Nephron progenitor cell (in vitro differentiated cells): ENCODE measurements at places on chromosomes 2 and 18.

GRCh38 chr2:54226260-54226659 lies 29.8 kb downstream of the TSPYL6 start:
- peaks cover 26% of the 10 kb centered on the region for H3K4me1 ChIP-seq
- H3K36me3 ChIP-seq: no peaks in the 10 kb centered on the region
- H3K27ac ChIP-seq: peak overlapping the region; percentile 21
- no peak for DNase-seq

- DNase-seq: no peak
- H3K4me3 ChIP-seq: no peak overlapping the region
- peaks cover 10% of the 10 kb centered on the region for H3K36me3 ChIP-seq
- no peak overlapping the region for H3K27ac ChIP-seq
Measured at GRCh38 chr2:177385151-177385550, 7.4 kb upstream of the AGPS start.

DNA sequence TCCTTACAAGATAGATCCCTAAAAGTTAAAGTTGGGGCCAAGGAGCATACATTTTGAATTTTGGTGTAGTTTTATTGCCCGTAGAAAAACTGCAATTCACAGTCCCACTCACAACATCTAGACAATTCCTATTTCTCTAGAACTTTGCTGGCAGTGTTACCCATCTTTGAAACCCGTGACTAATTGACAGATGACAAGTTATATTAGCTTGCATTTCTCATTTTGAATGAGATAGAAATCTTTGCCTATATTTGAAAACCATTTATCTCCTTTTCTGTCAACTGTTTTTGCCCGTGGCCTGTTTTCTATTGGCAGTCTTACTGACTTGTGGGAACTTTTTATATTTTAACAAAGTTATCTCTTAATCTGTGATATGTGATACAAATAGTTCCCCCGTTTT lies 50.0 kb downstream of the OXER1 start:
- H3K27me3 ChIP-seq: no peaks in the 10 kb centered on the region
- DNase-seq: no peak
- H3K4me3 ChIP-seq: no peak overlapping the region
- no peak overlapping the region for H3K27ac ChIP-seq

DNA sequence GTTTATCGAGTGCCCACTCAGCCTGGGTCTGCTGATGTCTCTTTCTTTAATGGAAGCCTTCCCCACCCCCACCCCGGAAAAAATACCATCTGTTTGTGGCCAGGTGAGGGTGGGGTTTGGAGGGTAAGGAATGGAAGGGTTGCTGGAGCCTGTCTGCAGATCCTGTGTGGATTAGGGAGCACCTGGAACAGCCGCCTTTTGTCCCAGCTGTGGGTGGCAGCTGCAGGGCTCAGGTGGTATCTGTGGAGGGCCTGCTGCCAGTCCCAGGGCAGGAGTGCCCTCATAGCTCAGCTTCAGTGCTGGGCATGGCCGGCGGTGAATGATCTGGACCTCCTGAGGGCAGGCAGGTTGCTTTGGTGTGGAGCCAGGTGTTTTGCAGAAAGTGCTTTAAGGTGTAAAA lies 45.3 kb downstream of the IMPA2 start:
- no peaks in the 10 kb centered on the region for H3K27me3 ChIP-seq
- no peak for DNase-seq
- H3K27ac ChIP-seq: peak overlapping the region; percentile 73
- no peak overlapping the region for H3K4me3 ChIP-seq
- H3K36me3 ChIP-seq: peaks cover 36% of the 10 kb centered on the region

DNA sequence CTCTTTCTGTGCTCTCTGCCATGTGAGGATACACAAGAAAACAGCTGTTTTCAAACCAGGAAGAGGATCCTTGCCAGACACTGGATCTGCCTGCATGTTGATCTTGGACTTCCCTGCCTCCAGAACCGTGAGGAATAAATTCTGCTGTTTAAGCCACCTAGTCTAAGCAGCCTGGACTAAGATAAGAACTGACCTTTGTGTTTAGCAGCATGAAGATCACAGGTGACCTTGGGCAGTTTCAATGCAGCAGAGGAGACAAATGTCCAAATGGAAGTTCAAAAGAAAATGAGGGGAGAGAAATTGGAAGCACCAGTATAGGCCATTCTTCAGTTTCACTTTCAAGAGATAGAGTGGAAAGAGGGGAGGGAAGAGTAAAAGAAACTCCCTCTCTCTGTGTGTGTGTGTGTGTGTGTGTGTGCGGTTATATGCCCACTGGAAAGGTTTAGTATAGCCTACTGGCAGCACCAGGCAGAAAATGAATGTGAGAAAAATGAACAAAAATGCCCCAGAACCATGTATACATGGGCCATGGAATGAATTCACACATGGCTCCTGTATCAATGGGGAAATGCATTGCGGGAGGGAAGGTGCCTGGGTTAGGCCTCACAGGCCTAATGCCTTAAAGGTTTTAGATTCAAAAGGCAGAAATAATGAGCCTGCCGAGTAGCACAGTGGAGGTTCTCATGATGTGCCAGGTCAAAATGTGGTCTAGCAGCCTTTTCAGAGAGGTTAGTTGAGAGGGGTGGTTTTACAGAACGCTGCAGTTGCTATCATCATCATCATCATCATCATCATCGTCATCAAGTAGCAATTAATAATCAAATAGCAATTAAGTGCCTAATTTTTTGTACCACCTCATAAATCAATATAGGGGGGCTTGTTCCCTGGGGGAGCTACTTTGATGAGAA lies 1.1 kb upstream of the CERS6 start:
- no peak overlapping the region for H3K27ac ChIP-seq
- H3K27me3 ChIP-seq: no peaks in the 10 kb centered on the region
- peaks cover 27% of the 10 kb centered on the region for H3K4me1 ChIP-seq
- DNase-seq: no peak
- no peaks in the 10 kb centered on the region for H3K36me3 ChIP-seq
